Dermis blood vessel endothelial cell (primary cell): ENCODE measurements at places on chromosomes 5 and 9. TPM values are rescaled to one million over a fixed set of nuclear protein-coding genes. Genes with fewer than 3 reads are reported as not detected.

PCDHGA12 gene
- 4.1 and 4.6 TPM in 2 replicates for total RNA-seq

PTGER4 gene
- total RNA-seq, result 12.3 and 23.5 TPM in 2 replicates

PCDHB2 gene
- 0.88 and 1.4 TPM in 2 replicates for total RNA-seq

NR6A1 gene
- 2.9 TPM in 2 replicates for total RNA-seq

NEURL1B gene
- 6.9 and 26.0 TPM in 2 replicates for total RNA-seq

NFIL3 gene
- 6.3 and 6.5 TPM in 2 replicates for total RNA-seq

ECM2 gene
- total RNA-seq, result not detected in 2 replicates

MYOZ3 gene
- total RNA-seq, result 0.17 and 0.37 TPM in 2 replicates

TRIM36 gene
- 0.23 and 0.34 TPM in 2 replicates for total RNA-seq

INSL4 gene
- not detected in 2 replicates for total RNA-seq

DNA sequence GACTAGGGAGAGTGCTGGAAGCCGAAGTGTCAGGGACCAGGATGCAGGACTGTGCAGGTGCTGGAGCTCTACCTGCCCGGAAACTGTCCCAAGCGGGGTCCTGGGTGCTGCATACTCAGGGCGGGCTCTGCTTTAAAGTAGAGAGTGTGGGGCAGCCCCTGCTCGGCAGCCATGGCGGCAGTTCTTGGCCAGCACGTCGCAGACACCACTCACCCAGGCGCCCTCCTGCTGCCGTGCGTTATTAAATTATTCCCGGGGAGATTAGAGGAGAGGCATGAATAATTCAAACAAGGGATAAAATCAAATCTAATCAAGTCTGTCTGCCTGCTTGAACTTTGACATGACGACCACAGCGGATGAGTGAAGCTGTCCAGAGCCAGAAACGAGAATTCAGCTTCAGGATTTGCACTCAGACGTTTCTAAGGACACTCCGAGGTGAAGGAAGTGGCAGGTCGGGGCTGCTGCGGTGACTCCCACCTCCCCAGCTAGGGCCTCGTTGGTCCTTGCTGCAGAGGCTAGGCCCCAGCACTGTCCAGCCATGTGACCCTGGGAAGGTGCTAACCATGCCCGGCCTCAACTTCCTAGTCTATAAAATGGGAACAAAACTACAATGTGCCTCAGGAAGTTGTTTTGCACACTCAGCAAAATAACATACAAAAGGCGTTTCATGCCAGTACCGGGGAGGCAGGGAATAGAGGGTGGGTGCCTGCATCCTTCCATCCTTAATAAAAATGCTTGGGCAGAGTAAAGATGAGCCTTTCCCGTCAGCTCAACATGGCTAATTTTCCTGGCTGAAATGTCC, 91.3 kb upstream of the ADAMTS2 start:
- no peak for DNase-seq

DNA sequence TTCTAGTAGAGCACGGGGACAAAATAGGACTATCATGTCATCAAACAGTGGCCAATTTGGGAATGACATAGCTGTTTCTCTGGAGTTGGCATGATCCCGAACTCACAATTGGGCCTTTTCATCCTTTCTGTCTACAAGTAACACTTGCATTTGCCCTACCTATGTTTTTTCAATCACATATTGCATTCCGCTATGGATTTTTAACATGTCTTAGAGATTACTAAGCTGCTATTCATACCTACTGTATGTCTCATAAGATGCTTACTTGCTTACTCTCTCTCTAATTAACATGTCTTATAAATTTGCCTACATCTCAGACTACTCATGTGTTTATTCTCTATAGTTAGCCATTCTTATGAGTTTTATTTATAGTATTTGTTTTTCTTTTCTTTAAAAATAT, 341.2 kb upstream of the CTNND2 start:
- no peak for DNase-seq

GRCh38 chr5:173392-174290, 17.7 kb upstream of the LRRC14B start:
- DNase-seq, result no peak

DNA sequence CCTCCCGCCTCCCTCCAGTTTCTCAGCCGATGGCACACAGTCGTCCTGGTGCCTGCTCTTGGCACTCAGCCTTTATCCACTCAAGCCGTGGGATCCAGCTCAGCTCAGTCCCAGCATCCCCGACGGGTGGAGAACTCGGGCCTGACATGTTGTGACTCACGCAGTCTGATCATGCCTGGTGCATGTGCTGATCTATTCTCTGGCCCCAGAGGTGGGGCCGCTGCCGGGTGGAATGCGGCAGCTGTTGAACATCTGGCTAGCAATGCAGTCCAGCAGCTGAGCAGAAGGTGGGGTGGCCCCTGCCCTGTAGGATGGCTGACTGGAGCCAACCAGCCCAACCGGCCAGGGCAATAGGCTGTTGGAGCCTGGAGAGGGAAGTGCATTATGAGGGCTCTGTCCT, 1.7 kb upstream of the AIF1L start:
- DNase-seq, result no peak

- DNase-seq, result peak; percentile 70
Observed at GRCh38 chr5:173016598-173017046, 33.1 kb downstream of the ATP6V0E1 start.

GRCh38 chr5:141903261-141903660, 20.4 kb upstream of the DELE1 start:
- DNase-seq, result no peak

DNA sequence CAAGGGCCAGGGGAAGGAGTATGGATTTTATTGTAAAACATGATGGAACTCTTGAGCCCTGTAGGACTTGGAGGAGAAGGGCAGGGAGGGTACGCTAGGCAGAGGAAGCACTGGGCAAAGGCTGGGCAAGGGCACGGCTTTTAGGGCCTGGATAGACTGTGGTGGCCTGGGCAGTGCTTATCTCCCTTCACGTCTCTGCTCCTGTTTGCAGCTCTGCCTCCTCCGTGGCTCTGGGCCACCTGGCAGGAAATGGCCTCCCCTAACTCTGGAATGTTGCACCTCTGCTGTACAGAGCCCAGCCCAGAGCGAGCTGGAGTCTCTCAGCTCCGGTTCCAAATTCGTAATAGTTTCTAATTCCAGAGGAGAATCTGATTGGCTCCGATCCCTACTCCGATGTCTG, 12.2 kb upstream of the STC2 start:
- no peak for DNase-seq

DNA sequence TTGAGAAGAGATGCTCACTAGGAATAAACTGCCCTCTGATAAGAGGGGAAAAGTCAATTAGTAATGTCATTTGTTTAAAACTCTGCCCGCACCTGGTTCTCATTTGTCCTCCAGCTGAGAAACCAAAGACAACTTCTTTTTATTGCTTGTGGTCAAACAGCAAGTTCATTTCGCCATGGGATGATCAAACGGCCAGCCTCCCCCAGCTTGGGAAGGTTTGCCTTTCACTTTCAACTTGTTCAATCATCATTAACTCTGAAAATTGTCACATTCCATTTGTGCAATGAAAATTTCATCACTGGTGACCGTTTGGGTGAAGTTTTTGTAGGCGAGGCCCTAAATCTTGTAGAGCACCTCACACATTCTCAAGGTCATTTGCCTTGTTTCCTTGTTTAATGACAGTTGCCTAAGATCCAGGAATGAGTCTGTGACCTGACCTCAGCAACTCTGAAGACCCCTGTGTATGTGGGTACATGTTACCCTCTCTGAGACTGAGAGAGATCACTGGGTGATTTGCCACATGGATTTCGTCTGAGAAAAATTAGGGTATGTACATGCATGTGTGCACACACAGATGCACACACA, 117.7 kb downstream of the MARCHF3 start:
- no peak for DNase-seq

- DNase-seq, result no peak
Observed at GRCh38 chr5:177483994-177484901, 10.8 kb upstream of the DBN1 start.

DNA sequence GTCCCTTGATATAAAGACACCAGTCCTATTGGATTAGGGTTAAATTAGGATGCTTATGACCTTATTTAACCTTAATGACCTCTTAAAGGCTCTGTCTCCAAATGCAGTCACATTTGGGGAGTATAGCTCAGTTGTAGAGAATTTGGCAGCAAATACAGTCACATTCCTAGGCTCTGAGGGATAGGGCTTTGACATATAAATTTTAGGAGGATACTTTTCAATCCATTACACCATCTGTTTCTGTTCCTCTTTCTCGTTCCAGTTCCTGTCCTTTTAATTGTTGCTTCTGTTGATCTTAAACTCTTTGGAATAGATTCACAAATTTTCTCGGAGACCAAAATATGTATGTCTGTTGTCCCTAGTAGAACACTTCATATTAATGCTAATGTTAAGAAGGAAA, 390.0 kb upstream of the PCSK5 start:
- DNase-seq, result no peak

DNA sequence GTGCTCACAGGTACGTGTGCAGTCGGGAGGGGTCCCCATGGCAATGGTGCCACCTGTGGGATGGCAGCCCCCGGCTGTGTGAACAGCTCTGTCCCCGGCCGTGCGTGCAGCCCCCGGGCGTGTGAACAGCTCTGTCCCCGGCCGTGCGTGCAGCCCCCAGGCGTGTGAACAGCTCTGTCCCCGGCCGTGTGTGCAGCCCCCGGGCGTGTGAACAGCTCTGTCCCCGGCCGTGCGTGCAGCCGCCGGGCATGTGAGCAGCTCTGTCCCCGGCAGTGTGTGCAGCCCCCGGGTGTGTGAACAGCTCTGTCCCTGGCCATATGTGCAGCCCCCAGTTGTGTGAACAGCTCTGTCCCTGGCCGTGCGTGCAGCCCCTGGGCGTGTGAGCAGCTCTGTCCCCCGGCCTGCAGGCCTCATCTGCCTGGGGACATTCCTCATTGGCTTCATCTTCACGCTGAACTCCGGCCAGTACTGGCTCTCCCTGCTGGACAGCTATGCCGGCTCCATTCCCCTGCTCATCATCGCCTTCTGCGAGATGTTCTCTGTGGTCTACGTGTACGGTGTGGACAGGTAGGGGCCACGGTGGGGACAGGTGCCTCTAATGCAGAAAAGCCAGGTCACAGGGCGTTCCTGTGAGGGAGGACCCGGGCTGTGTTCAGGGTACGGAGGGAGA, 5.9 kb upstream of the SLC6A18 start:
- no peak for DNase-seq

DNA sequence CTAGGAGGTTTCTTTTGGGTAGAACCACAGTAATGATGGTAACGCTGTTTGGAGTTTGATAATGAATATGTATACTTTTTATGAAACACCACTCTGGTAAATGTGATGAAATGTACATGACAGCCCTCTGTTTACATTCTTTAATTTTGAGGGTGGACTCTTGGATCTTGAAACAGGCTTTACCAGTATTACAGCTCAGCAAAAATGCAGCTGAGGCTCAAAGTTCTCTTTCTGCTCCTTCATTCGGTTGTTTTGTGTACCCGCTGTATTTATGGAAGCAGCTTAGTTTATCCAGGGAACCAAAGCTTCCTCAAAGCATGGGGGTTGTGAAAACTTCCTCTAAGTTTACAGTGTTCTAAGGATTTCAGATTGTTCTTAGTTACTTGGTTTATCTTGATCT, 11.1 kb downstream of the GAPVD1 start:
- DNase-seq, result no peak

DNA sequence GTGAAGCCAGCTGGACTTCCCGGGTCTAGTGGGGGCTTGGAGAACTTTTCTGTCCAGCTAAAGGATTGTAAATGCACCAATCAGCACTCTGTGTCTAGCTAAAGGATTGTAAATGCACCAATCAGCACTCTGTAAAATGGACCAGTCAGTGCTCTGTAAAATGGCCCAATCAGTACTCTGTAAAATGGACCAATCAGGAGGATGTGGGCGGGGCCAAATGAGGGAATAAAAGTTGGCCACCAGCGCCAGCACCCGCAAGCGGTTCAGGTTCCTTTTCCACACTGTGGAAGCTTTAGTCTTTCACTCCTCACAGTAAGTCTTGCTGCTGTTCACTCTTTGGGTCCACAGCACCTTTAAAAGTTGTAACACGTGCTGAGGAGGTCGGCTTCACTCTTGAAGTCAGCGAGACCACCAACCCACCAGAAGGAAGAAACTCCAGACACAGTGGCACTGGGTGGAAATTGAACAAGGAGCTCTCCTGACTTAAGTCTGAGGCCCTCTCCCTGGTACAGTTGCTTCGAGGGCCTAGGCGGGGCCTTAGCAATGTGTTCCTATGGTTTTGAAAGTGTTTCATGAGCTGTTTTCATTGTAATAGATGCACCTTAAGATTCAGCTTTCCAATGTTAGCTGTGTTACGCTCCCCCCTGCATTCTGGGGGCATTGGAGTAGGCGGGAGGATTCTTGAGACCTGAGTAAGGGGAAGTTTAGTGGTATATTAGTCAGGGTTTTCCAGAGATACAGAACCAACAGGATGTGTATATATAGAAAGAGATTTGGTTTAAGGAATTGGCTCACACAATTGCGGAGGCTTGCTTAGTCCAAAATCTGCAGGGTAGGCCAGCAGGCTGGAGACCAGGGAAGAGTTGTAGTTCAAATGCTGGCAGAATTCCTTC, 21.5 kb upstream of the MYO10 start:
- DNase-seq, result peak; percentile 81

DNA sequence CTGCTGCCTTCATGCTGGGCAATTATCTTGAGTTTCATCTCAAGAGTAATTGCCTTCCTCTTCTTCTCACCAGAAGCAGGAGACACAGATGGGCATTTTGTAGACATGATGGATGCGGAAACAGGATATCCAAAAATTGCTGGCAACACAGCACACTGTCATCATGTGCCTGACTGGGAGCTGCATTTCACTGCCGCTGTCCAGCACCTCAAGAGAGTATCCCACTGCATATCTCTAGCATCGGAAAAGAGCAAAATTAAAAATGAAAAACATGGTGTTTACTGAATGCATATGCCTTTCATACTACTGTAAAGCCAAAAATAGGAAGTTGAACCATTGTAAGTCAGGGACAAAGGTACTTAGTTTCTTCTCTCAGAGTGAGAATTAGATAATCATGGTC, 210.7 kb downstream of the MAN2A1 start:
- DNase-seq, result no peak

GRCh38 chr5:176739461-176740051, 70.8 kb upstream of the UNC5A start:
- no peak for DNase-seq

GRCh38 chr9:33813712-33814641, 3.0 kb upstream of the UBE2R2 start:
- DNase-seq, result peak; percentile 90

DNA sequence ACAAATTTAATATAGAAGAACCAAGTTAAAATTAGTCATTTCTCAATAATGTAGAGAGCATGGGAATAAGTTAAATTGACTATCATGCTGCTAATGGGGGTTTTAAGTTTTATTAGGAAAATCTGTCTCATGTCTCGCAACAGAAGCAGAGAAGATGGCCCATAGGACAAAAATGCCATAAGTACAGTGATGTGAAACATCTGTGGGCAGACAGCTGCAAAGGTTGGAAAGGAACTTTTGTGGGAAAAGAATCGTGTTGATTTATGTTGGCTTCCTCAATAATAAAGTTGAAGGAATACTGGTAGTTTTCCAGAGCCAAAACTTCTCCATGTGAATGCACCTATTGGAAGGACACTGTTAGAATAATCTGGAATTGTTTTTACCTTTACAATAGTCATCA, 44.8 kb downstream of the VCAN start:
- DNase-seq, result no peak

- DNase-seq, result no peak
Observed at GRCh38 chr5:157303667-157304327, 37.9 kb downstream of the CYFIP2 start.
